ENCODE measurements at places on chromosomes 2 and 18. TPM values are rescaled to one million over a fixed set of nuclear protein-coding genes. Genes with fewer than 3 reads are reported as not detected.
A peak's percentile ranks its signal among the peaks of the same experiment; 100 is the strongest.

The PPP1R1C gene
- total RNA-seq = 9.3 TPM

- DNase-seq = peak; percentile 98
Observed at GRCh38 chr2:216108967-216109921, at the start of gene XRCC5. Gene XRCC5 (plus strand): TSS chr2:216109348. CDS start chr2:216109437, 89 bp downstream.

GRCh38 chr18:12777500-12777944, 74.7 kb downstream of the PSMG2 start:
- no peak for DNase-seq

DNA sequence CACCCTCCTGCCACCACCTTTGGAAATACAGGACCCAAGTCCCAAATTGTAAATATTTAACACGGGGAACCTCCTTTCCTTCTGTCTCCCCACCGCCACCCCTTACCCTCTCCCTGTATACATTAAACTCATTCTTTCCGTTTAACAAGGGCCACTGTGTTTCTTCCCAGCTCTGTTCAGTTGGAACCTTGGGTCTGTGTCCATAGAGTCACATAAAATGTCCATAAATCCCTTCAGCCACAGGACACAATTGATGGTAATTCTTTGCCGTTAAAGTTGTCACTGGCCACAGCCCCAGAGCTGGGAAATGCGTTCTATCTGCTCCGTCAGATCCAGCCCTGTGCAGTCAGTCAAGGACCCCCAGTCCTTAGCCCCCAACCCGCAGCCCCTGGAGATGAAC, 49.9 kb upstream of the FZD7 start:
- no peak for DNase-seq

Data from neural progenitor cell (in vitro differentiated cells).